ENCODE measurements at places on chromosomes 5 and 9.

- no peak for DNase-seq
Observed at GRCh38 chr9:32837551-32838058, 54.3 kb downstream of the TMEM215 start.

- no peak for DNase-seq
Observed at GRCh38 chr5:146947181-146947941, 68.8 kb upstream of the PPP2R2B start.

- no peak for DNase-seq
Observed at GRCh38 chr5:102617191-102618187, 118.7 kb upstream of the SLCO6A1 start.

GRCh38 chr9:2354216-2354615, 267.4 kb upstream of the VLDLR start:
- no peak for DNase-seq

- no peak for DNase-seq
Observed at GRCh38 chr5:67301285-67301903, 104.8 kb upstream of the CD180 start.

GRCh38 chr5:80064124-80064523, 29.0 kb downstream of the THBS4 start:
- no peak for DNase-seq

DNA sequence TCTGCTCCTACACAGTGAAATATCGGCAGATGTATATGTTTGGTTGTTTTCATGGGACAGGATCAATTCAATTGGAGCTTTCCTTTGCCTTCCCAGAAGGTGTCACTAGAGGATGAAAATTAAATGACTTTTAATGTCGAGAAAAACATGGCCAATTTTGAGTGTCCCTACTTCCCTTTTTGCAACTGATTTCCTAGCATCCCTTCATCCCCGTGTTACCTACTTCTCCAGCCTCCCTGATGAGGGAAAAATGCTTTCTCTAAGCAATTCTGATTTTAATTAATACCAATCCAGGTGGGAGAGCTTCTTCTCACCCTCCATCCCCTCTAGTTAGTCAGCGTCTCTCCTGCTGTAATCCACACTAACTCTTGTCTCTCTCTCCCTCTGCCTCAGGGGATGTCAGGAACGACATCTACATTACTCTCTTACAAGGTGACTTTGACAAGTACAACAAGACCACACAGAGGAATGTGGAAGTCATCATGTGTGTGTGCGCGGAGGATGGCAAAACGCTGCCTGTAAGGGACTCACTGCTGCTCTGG, 64.9 kb downstream of the DOCK2 start:
- DNase-seq = no peak

DNA sequence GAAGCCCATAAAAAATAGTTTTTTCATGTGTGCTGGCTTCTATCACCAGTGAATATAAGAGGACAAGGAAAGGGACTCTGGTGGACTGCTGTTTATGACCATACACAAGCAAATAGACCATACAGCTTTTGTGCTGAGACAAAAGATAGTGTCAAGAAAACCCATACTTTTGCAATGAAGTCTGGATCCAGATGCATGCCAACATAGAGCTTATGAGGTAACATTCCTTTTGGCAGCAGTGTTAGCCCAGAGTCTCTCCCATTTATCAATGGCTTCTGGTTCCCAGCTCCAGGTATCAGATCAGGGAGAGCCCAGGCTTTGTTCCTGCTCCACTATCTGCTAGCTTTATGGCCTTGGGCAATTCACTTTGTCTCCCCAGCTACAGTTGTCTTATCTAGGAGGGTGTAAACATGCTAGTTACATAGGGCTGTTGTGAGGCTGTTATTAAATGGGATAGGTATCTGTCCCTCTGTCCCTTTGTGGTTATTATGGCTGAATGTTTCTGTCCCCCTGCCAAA, 55.6 kb downstream of the CCDC192 start:
- DNase-seq = no peak

DNA sequence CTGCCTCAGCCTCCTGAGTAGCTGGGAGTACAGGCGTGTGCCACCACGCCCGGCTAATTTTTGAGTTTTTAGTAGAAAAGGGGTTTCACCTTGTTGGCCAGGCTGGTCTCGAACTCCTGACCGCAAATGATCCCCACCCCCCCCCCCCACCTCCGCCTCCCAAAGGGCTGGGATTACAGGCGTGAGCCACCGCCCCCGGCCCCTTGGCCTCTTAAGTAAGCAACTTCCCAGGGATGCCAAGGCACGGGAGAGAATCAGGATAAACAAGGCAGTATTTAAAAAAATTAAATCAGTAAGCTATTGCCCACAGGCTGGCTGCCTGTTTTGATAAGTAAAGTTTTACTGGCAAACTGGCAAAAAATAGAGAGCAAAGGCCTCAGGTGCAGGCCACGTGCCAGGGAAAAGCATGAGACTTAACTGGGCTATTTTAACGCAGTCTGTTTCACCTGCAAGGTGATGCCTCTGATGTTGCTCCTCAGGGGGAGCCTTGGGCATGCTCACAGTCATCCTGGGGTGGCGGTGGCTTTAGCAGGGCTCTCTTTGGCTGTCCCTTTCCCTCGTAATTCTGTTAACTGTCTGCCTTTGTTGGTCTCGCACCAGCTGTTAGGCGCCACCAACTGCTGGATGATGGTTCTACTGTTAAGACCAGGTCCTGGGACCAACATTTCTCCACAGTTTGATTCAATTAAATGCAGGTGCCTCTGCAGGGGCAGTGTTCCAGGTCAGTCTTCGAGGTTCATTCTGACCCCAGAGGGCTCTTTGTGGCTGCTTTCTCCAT, 19.4 kb upstream of the RNF130 start:
- DNase-seq = no peak

DNA sequence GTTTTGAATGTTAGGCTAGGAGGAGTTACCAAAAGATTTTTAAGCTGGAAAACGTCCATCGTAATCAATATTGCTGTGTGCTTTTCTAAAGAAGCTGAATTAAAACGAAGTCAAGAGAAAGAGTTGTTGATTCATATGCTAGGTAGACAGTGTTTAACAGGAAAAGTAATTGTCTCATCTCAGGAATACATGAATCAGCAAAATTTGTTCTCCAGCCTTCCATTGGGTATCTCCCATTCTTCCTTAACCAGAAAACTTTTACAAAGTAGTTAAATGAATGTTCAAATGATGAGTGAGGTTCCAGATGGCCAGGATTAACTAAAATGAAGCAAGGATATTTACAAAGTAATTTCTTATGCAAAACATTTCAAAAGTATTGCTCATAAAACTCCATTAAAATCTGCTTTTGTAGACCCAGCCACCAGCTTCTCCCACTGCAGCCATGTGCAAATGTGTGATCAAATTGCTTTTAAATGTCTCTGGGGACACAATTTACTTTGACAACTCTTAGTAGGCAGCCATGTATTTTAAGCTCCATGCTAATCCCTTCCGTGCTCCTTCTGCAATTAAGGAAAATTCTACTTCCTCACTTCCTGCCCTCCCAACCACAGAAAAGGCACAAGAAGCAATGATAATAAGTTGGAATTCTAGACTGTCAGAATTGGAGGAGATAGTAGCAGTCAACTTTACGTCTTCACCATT, 121.2 kb downstream of the HTR4 start:
- no peak for DNase-seq

DNA sequence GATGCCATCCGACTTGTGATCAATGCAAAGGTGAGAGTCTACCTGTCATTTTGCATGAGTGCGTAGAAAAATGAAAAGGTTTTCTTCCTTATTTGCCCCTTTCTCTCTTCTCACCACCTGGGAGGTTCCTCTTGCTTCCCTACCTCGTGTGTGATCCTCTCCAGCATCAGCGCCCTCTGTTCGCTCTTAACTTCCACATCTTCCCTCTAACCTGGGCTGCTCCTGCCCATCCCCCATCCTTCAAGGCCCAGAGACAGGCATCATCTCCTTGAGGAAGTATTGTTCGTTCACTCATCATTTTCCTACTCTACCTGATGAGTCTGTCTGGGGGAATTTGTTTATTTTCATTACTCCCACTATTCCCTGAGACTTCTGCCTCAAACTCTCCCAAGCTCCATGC, 55.8 kb downstream of the RFK start:
- DNase-seq = no peak

- DNase-seq = no peak
Observed at GRCh38 chr9:34899535-34900158, 58.4 kb upstream of the PHF24 start.

- DNase-seq = no peak
Observed at GRCh38 chr5:83096660-83097339, 19.5 kb downstream of the XRCC4 start.

All from NCI-H1436 treated with DMSO at 0.1 percent for 48 hours (cell line).